ENCODE measurements at places on chromosomes 3 and 15.

DNA sequence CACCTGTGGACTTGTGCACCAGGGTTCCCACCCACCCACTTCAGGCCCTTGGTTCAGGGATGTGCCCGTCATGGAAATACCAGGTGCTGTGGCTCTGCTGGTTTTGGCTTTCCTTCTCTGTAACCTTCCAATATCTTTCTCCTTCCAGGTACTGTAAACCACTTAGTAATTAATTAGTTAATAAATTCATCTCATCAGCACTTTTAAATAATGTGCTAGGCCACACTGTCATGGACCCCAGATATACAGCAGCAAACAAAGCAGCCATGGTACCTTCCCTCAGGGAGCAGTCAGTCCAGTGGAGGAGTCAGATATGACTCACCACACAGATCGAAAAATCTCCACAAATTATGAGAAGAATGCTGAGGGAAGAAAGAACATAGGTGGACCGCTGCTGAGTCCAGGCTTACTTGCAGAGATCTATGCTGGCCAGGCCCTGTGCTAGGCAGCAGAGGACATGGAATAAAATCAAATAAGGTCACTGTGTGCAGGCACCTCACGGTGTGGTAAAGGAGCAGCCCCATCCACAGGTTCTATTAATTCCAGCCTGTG, 6.8 kb upstream of the GATA2 start:
- DNase-seq: no peak

GRCh38 chr15:99619712-99620111, 53.9 kb downstream of the MEF2A start:
- no peak for DNase-seq

DNA sequence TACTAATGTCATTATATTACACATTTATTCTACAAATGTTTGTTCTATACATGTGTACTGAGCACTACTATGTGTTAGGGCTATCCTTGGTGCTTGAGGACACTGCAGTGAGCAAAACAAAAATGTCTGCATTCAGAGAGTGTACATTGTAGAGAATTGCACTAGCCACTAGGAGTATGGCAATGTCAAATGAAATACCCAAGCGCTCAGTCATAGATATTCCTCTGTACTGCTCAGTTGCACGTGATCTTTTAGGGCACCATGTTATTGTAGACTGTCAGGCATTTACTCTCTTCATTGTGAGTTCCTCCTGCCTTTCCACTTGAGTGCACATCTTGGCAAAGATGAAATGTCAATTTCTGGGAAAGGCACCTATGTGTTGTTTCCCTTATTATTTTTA, 36.8 kb downstream of the FNDC3B start:
- no peak for DNase-seq

- DNase-seq: no peak
Measured at GRCh38 chr3:171218069-171218468, 191.5 kb upstream of the SLC2A2 start.

- no peak for DNase-seq
Measured at GRCh38 chr15:74782259-74783071, 585 bp downstream of the CSK start.

GRCh38 chr3:186492385-186492984, 51.7 kb downstream of the CRYGS start:
- no peak for DNase-seq

DNA sequence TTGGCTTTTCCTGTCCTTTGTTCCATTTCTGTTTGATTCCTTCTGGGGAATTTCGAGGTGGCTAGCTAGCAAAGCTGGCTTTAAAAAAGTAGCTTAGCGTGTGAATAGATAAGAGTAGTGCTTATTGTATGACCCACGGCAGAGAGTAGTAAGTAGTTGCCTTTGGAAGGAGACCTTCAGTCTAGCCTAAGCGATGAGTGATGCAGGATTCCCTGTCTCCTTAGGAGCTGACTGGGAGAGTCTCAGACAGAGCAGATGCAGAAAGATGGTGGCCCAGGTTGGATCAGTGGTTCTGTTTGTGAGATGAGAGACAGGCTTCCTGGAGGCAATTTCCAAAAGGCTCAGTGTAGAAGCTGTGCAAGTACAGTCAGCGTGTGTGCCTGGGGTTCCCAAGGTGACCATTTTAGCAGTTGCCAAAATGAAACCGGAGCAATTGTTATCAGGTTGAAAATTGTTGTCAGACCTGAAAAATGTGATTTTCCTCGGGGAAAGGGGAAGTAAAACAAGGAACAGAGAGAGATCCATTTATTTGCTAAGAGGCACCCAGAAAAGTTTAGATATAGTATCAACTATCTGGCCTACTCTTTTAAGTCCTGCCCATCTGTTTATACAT, 681 bp upstream of the IL5RA start:
- no peak for DNase-seq

DNA sequence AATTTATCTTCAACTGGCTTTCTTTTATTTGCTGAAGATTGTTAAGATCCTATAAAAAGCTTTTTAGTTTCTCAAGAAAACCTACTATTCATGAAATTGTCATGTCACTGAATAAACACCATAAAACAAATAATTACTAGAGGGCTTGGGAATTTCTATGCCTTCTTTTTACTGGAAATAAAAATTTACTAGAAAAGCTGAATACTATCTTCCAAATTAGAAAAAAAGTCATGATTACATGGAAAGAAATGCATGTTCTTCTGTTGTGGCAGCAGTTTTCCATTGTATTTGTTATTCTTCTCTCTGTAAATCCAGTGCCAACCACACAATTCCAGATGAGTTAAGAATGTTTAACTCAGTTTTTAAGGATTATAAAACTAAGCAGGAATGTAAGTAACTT, 153.8 kb downstream of the RAP2B start:
- no peak for DNase-seq

DNA sequence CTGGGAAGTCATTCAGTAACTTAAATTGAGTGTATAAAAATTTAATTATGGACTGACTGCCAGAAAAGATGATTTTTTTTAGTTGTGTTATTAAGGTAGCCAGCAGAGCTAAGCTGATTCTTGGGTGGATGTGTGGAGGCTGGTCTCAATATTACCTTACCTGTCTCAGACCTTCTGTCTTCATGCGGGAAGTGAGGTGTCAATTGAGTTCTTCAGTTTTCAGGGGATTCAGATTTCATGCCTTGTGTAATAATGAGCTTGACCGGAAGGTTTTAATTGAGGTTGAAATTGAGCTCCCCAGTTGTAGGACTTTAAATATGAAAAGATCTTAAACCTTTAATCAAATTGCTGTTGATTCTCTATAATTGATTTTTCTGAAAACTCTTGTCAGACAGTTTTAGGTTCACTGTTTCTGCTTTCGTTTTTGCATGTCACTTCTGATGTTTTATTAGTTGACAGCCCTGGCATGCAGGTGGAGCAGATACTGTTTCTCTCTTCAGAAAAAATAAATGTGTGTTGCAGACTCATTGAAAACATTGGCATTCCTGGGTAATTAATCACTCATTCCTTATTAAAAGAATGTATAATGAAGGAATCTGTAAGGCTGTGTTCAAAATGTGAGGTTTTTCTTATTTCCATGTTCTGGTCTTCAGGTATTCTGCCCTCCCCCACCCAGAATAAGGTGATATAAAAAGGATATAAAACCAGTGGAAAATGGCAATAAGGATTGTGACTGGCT, 54.5 kb downstream of the PSMD6 start:
- no peak for DNase-seq

DNA sequence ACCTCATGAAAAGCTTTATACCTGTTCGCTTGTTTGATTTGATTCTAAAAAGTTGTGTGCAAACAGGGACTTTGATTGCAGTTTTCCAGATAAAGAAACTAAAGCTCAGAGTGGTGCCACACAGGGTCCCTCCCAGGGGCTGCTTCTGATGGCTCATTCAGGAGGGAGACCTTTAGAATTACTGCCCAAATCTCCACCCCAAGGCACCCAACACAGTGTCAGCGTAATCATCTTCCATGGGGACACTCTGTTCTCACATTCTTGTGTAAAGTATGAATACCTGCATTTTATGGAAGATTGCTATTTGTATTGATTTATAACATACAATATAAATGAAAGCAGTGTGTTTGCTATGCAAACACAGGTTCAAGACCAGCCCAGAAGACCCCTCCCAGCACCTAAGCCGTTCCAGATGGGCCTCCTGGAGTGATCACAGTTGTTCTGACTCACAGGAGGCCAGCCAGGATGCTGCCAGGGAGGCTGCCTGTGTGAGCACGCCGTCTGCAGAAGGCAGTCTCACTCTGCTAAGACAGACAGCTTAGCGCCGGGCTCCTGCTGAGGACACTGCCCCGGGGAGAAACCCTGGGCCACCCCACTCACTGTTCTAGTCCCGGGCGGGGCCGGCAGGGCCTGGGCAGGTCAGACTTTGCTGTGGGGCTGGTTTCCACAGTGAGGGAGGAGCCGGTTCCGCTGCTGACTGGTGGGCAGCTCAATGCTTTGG, 185.6 kb downstream of the FAM43A start:
- peak; percentile 77 for DNase-seq

DNA sequence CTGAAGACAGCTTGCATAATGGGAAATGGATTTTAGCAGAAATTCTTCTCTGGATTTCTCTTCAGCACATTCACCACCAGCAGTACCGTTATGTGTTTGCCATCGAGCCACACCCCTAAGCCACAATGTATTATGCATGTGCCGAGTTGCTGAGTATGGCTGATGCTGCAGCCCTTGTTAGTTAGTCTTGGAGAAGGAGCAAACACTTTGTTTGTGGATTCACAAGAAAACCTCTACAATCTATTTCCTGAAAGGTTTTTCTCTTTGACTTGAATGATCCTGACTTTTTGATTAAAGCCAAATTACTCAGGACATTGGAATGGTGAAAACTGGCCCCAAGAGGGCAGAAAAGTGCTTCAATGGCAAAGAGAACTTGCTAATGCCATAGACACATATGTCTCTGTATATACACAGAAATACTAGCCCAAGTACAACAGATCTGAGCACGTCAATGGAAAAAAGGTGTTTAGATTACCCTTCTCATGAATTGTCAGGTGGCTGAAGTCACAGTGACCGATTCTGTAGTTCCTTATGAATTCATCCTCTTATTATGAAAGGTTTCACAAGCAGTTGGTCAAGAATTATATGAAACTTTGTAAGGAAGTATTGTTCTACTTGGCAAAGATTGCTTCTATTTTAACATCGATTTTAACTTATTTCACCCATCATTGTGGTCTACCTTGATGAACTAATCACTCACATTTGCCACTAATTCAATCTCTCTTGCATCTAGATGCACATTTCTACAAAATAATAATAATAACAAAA, 103.0 kb downstream of the P3H2 start:
- DNase-seq: no peak

- DNase-seq: no peak
Measured at GRCh38 chr15:67307156-67307555, 52.6 kb downstream of the IQCH start.

DNA sequence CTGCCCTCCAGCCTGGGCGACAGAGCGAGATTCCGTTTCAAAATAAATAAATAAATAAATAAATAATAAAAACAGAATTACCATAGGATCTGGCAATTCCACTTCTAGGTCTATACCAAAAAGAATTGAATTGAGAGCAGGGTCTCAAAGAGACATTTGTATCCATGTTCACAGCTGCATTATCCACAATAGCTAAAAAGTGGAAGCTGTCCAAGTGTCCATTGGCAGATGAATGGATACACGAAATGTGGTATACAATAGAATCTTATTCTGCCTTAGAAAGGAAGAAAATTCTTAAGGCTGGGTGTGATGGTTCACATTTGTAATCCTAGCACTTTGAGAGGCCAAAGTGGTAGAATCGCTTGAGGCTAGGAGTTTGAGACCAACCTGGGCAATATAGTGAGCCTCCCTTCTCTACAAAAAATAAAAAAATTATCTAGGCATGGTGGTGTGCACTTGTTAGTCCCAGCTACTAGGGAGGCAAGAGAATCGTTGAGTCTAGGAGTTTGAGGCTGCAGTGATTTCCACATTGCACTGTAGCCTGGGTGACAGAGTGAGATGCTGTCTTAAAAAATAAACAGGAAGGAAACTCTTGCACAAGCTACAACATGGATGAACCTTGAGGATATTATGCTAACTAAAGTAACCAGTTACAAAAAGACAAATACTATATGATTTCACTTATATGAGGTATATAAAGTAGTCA, 24.2 kb downstream of the PFKFB4 start:
- no peak for DNase-seq

- no peak for DNase-seq
Measured at GRCh38 chr3:171672124-171672523, 138.2 kb downstream of the PLD1 start.

DNA sequence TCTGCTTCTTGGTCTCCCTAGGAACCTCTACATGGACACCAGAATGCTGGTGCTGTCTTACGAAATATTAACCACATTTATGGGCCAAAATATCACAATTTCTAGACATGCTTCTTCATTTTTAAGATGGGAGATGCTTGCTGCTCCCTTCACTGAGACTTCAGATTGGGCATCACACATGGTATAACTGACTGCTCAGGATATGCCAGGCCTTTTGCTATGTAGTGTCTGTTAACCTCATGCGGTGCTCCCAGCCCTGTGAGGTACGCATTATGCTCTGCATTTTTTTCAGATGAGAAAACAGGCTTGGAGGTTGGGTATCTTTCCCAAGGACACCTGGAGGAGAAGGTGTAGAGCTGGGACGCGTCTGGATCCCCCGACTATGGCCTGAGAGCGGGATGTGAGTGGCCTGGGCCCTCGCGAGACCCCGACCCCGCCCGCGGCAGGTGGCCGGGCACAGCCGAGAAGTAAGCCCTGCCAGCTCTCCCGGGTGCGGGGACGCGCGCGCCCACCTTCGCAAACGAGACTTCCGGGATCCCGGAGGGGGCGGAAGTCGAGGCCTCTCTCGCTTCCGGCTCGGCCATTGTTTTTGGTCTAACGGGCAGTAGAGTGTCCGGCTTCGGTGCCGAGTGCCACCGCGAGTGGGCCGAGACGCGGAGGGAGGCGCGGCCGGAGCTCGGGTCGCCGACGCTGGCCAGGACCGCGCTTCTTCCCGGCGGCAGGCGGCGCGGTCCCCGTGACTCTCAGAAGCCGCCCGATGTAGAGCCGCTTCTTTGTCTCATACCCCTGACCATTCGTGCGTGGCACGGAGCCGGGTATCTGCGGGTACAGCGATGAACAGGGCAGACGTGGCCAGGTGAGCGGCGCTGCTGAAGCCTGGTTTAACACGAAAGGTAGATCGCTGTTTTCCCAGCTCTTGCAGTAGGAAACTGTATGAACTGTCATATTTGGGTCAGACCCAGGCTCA, at the start of gene ZKSCAN7:
Gene ZKSCAN7, plus strand, starts transcription at position 568 of the 967 bp plus-strand sequence. CDS start 1,855 bp downstream, outside the sequence.
- DNase-seq: no peak

Measured in NCI-H2081 treated with DMSO at 0.1 percent for 48 hours (cell line).